Lung microvascular endothelial cell (primary cell): ENCODE measurements at places on chromosomes 16 and 17. TPM values are rescaled to one million over a fixed set of nuclear protein-coding genes. Genes with fewer than 3 reads are reported as not detected.

TBC1D3G gene
- total RNA-seq = not detected in 2 replicates

TPSB2 gene
- total RNA-seq = not detected in 2 replicates

GRCh38 chr16:83198977-83199376 lies 572.2 kb downstream of the CDH13 start:
- DNase-seq = no peak

GRCh38 chr17:42428141-42428944 lies 5.3 kb upstream of the CAVIN1 start:
- peak; percentile 89 for DNase-seq

CBLN1 gene
- not detected in 2 replicates for total RNA-seq

GRCh38 chr17:37713028-37713431 lies 31.8 kb downstream of the HNF1B start:
- no peak for DNase-seq

ITPRIPL2 gene
- total RNA-seq = 17.0 and 28.4 TPM in 2 replicates

DNA sequence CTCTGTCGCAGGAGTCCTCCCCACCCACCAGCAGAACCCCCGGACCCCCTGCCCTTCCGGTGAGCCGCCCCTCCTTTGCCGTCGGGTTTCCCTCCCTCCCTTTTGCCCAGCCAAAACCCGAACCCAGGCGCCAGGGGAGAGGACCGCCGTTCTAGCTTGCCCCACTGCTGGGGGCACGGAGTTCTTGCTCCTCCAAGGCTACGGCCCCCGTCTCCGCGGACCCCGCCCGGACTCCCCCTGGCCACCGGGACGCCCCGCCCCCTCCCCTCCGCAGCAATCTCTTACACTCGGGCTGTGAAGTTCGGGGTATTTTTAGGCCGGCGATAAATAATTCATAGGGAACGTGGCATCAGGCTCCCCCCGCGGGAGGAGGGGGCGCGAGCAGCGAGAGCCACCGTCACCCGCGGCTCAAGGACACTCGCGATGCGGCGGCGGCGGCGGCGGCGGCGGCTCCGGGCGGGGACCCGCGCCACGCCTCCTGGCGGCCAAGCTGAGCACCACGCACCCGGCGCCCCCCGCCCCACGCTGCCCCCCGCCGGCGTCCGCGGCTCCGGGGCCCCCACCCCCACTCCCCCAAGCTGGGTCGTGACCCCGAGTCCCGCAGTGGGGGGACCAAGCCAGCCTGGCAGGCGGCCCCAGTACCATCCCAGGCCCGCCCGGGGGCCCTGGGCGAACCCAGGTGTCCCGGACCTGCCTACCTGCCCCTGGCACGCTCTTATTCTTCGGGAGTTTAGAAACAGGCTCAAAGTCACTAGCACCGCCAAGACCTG lies at the start of gene GRIN2C:
GRIN2C (minus strand) TSS at position 427 of the 770 bp plus-strand sequence. CDS start 4,793 bp downstream, outside the sequence.
- DNase-seq = no peak

DNA sequence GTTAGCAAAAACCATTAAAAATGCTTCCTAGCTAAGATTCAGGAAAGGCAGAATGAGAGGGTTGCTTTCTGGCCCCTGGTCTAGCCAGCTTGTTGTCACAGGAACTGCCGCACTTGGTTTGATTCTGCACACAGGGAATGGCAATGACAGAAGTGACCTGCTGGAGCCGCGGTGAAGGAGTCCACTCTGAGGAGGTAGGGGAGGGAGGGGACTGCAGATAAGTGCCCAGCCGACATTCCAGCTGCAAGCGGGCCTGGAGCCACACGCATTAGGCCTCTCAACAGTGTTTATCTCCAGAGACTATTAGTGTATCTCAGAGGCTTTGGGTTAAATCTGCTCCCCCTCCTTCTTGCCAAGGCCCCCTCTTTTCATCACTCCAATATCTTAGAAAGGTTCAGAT lies 38.6 kb downstream of the CDRT15 start:
- no peak for DNase-seq

GRCh38 chr16:75234856-75235696 lies 16.3 kb downstream of the CTRB1 start:
- no peak for DNase-seq

GRCh38 chr16:10812312-10813098 lies 6.1 kb downstream of the TVP23A start:
- DNase-seq = no peak

TSPOAP1 gene
- under 0.01 TPM in 1 of 2 replicates, not detected in the other for total RNA-seq

DNA sequence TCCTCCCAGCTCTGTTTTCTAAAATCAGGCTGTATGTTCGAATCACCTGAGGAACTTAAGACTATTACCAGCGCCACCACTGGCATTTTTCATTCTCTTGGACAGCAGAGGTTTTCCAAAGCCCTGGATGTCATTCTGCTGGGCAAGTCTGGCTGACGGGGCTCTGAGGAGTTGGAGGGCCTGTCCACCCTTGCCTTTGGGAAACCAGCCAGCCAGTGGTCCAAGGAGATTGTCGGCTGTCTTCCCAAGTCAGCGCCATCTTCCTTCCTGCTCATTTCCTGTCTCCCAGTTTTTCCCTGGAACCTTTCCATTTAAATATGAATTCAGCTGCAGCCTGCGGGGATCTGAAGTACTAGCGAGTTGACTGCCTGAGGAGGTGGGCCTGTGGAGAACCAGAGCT lies 258.3 kb downstream of the PRKCA start:
- no peak for DNase-seq

CWC25 gene
- 6.1 and 7.5 TPM in 2 replicates for total RNA-seq

- DNase-seq = no peak
Measured at GRCh38 chr16:75647112-75647491, 363 bp downstream of the KARS1 start.

- no peak for DNase-seq
Measured at GRCh38 chr17:50270435-50271362, 3.6 kb upstream of the TMEM92 start.

GRCh38 chr16:9817586-9817985 lies 364.6 kb downstream of the GRIN2A start:
- no peak for DNase-seq

DNA sequence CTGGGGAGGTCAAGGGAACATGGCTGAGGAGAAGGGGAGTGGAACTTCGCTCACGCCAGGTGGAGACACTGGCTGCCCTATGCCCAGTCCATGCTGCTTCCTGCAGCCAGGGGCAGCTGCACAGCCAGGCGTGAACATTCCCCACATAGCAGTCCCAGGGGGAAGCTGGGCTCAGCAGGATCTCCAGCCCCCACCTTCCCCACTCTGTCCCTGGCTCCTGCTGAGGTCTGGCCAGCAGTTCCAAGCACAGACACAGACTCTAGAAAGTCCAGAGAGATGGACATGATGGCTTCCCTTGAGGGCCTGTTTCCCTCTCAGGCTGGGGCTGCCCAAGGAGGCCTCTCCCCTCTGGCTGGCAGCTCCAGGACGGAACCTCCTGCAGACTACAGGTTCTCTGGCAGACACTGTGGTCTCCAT lies 9.3 kb downstream of the JUP start:
- DNase-seq = peak; percentile 91

EPX gene
- not detected in 2 replicates for total RNA-seq

NPIPA5 gene
- total RNA-seq = 0.44 and 0.99 TPM in 2 replicates
